Myocyte (in vitro differentiated cells): ENCODE measurements at places on chromosomes 11 and 22. TPM values are rescaled to one million over a fixed set of nuclear protein-coding genes. Genes with fewer than 3 reads are reported as not detected.

The APOL2 gene
- 31.6 and 33.2 TPM in 2 replicates for total RNA-seq

The PACS1 gene
- 25.4 and 26.6 TPM in 2 replicates for total RNA-seq

The MN1 gene
- 1.8 and 2.4 TPM in 2 replicates for total RNA-seq

The SLC22A25 gene
- not detected in 2 replicates for total RNA-seq

The OR8K3 gene
- not detected in 2 replicates for total RNA-seq

The GDPD4 gene
- total RNA-seq: not detected in 2 replicates

The KRTAP5-11 gene
- not detected in 2 replicates for total RNA-seq

The MAP6 gene
- 0.05 and 0.21 TPM in 2 replicates for total RNA-seq

The MOV10L1 gene
- total RNA-seq: 0.16 and 0.83 TPM in 2 replicates

The SCGB1A1 gene
- not detected in 2 replicates for total RNA-seq

The CRYAB gene
- total RNA-seq: 182 and 268 TPM in 2 replicates

The MMP1 gene
- total RNA-seq: 0.10 and 0.94 TPM in 2 replicates

The OR5M3 gene
- total RNA-seq: not detected in 2 replicates

The TRPM5 gene
- total RNA-seq: not detected in 2 replicates

The CD6 gene
- total RNA-seq: 0.08 TPM in 1 of 2 replicates, not detected in the other

The DEUP1 gene
- total RNA-seq: not detected in 2 replicates

The TMEM86A gene
- 11.6 and 12.9 TPM in 2 replicates for total RNA-seq

The OR52N4 gene
- total RNA-seq: not detected in 2 replicates

The SLC7A4 gene
- 0.70 and 1.3 TPM in 2 replicates for total RNA-seq

The ANKRD42 gene
- total RNA-seq: 4.7 and 4.8 TPM in 2 replicates

The NXPE1 gene
- total RNA-seq: not detected in 2 replicates

The TP53I11 gene
- 26.1 and 33.4 TPM in 2 replicates for total RNA-seq

The LMO2 gene
- 8.5 and 10.6 TPM in 2 replicates for total RNA-seq

The TPBGL gene
- not detected in 2 replicates for total RNA-seq

The GRIK4 gene
- 0.27 and 0.52 TPM in 2 replicates for total RNA-seq

The LDHAL6A gene
- total RNA-seq: not detected in 2 replicates

The TMEM45B gene
- 0.19 TPM in 1 of 2 replicates, not detected in the other for total RNA-seq

The TBCEL gene
- 37.7 and 55.9 TPM in 2 replicates for total RNA-seq

The IGSF22 gene
- 23.5 and 34.5 TPM in 2 replicates for total RNA-seq

The NOL12 gene
- total RNA-seq: 11.5 and 30.4 TPM in 2 replicates

The CABP4 gene
- 1.7 and 4.9 TPM in 2 replicates for total RNA-seq

The B3GAT1 gene
- total RNA-seq: not detected in 2 replicates

The MYEOV gene
- not detected in 2 replicates for total RNA-seq

The LAYN gene
- 15.0 and 28.3 TPM in 2 replicates for total RNA-seq

The BIK gene
- total RNA-seq: not detected in 2 replicates

The SMPD1 gene
- total RNA-seq: 86.0 and 92.6 TPM in 2 replicates

The ABTB2 gene
- total RNA-seq: 5.2 and 7.0 TPM in 2 replicates

The SPDYC gene
- not detected in 2 replicates for total RNA-seq

The POTEH gene
- not detected in 2 replicates for total RNA-seq

The LARGE2 gene
- not detected in 2 replicates for total RNA-seq

The GGTLC2 gene
- total RNA-seq: not detected in 2 replicates

The KCNQ1OT1 gene
- 2.5 TPM in 2 replicates for total RNA-seq

The NCR3LG1 gene
- total RNA-seq: 2.0 and 3.7 TPM in 2 replicates

The ALDH3B2 gene
- total RNA-seq: not detected in 2 replicates

The MS4A3 gene
- total RNA-seq: not detected in 2 replicates

The KCNJ11 gene
- 5.1 and 8.7 TPM in 2 replicates for total RNA-seq

The C11orf21 gene
- not detected in 2 replicates for total RNA-seq

The MS4A6E gene
- total RNA-seq: not detected in 2 replicates

The OR2AG1 gene
- total RNA-seq: not detected in 2 replicates

The BCO2 gene
- 0.80 and 0.99 TPM in 2 replicates for total RNA-seq

The AHNAK gene
- 141 and 144 TPM in 2 replicates for total RNA-seq

The OR51B2 gene
- total RNA-seq: 0.80 TPM in 1 of 2 replicates, not detected in the other
